Right ventricle myocardium superior (tissue), 1 donor: ENCODE measurements at places on chromosomes 2 and 18. TPM values are rescaled to one million over a fixed set of nuclear protein-coding genes. Genes with fewer than 3 reads are reported as not detected.

The RAB27B gene
- 0.30 TPM for total RNA-seq

- no peak for DNase-seq
Measured at GRCh38 chr18:32908424-32908805, 135.6 kb upstream of the KLHL14 start.

The VAMP8 gene
- total RNA-seq: 16.9 TPM

The MTLN gene
- total RNA-seq: 193 TPM

DNA sequence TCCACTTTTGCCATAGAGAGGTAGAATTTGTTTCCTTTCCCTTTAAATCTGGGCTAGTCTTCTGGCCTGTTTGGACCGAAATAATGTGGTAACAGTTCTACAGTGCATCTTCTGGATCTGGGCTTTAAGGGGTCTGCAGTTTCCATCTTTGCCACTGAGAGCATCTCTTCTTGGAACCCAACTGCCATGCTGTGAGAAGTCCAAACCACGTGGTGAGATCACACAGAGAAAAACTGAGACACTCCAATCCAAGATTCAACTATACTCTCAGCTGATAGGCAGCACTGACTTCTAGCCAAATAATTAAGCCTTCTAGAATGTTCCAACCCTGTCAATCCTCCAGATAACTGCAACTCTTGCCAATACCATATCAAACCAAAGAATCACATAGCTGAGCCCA, 261.1 kb downstream of the INSIG2 start:
- DNase-seq: no peak

DNA sequence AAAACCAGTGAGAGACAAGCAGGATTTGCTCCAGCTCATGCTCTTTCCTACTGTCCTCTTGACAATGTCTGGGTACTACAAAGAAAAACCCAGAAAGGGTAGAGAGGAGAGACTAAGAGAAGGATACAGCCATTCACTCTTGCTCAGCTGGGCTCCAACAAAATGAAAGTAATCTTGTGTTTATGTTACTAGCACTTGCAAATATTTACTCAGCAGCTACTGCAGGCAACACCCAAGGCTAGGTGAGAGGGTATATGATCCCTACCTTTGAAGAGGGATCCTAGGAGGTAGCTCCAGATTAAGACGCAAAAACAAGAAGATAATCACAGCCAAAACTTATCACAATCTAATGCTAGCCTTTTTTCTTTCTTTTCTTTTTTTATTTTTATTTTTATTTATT, 329.6 kb upstream of the ACVR2A start:
- DNase-seq: no peak

GRCh38 chr2:168962636-168963035, 61.5 kb downstream of the G6PC2 start:
- no peak for DNase-seq

The ATP6V1B1 gene
- total RNA-seq: 0.43 TPM

DNA sequence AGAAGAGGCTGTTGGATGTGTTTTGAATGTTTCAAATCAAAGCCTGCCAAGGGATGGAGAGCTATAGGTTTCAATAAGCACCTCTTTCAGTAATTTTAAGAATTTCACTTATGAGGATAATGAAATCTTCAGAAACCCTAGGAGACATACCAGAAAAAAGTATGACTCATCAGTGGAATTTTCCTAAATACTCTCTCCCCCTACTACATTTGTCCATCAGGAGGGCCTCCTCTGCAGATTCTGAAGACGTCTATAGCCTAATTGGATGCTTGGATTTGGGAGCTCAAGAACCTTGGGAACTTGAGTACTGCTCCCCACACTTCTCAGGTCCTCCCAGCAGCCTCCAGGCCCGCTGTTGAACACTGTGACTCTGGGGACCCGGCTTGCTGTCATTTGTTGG, 374.3 kb downstream of the SLC4A3 start:
- no peak for DNase-seq

The NGEF gene
- total RNA-seq: not detected
